ENCODE measurements at places on chromosomes 5 and 9.

- no peak for DNase-seq
Observed at GRCh38 chr9:86347991-86348390, 6.2 kb downstream of the TUT7 start.

DNA sequence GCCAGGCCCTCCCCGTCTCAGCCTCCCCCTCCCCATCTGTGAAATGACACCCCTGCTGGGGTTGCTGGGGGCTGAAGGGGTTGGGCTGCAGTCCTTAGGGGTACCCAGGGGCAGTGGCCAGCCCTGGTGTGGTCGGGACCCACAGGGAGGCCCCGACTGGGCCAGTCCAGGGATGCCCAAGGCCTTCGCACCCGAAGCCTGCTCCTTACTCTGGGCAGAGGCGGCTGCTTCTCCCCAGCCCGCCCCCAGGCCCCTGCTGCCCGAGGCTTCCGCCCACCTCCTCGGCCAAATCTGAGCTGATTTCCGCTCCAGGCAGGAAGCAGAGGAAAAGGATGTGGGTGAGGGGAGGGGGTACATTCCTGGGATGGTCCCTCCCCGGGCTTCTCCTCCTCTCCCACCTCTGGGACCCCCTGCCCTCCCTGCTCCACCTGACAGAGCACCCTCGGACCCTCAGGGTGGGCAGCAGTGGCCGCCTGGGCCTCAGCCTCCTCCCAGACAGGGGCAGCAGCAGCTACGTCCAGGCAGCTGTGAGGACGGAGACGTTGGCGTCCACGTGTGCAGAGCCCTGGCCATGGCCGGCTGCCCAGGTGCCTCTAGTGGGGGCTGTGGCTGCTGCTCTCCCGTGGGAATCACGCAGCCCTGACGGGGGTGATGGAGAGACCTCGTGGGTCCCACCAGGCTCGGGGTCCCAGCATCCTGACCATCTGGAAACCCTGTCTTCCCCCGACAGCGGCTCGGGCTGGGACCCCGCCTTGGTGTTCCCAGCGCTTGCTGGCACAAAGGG, 4.2 kb upstream of the NRARP start:
- DNase-seq: no peak

GRCh38 chr9:128114326-128115186, 13.0 kb downstream of the PTGES2 start:
- DNase-seq: no peak

DNA sequence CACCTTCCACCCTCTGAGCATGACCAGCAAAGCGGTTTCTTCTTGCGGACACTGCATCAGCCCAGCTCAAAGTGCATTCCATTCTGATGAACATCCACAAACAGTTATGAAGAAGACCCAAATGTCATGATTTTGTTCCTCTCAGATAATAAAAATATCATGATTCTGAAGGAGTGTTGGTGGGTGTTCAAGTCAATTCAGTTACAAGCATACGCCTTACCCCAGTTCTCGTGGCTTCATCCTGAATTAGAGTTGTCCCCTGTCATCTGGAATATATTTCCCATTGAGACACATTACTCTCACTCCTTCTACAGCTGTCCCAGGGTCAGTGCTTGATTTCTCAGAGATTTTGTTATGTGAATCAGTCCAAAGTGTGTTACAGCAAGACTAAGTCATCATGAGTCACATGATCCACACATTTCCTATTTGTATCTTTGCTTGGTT, 325.4 kb downstream of the RFX3 start:
- DNase-seq: no peak

- DNase-seq: peak; percentile 85
Observed at GRCh38 chr5:134577022-134577795, 51.7 kb downstream of the JADE2 start.

DNA sequence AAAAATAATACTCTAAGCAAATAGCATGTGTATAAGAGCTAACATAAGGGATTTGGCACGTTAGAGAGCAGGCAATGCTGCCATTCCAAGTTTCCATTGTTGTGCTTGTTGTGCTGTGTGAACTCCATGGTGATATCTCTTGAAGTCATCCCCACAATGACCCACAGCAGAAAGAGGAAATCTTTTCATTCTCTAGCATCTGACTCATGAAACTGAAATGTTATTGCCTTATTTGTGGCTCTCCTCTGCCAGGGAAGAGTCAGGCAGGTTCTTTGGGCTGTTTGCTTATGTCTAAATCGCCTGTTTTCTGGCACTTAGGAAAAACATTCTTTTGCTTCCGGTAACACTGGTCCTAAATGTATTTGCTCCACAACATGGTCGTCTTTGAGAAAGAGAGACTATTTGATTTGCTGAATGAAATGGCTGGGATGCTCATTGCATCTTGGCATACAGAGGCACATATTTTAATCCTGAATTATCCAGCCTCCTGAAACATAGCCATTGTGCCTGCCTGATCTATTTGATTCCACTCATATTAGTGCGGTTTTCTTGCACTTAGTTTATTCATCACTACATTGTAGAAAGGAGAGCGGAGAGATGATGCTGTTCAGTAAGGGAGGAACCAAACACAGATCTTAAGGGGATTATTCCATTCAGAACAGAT, 188.8 kb downstream of the CSNK1G3 start:
- peak; percentile 77 for DNase-seq
